ENCODE measurements at places on chromosomes 2 and 18. TPM values are rescaled to one million over a fixed set of nuclear protein-coding genes. Genes with fewer than 3 reads are reported as not detected.

CAPN13 gene
- 0.16 TPM for total RNA-seq

PCARE gene
- not detected for total RNA-seq

FHOD3 gene
- not detected for total RNA-seq

HTR2B gene
- total RNA-seq: 0.38 TPM

MAP4K4 gene
- 84.2 TPM for total RNA-seq

DNA sequence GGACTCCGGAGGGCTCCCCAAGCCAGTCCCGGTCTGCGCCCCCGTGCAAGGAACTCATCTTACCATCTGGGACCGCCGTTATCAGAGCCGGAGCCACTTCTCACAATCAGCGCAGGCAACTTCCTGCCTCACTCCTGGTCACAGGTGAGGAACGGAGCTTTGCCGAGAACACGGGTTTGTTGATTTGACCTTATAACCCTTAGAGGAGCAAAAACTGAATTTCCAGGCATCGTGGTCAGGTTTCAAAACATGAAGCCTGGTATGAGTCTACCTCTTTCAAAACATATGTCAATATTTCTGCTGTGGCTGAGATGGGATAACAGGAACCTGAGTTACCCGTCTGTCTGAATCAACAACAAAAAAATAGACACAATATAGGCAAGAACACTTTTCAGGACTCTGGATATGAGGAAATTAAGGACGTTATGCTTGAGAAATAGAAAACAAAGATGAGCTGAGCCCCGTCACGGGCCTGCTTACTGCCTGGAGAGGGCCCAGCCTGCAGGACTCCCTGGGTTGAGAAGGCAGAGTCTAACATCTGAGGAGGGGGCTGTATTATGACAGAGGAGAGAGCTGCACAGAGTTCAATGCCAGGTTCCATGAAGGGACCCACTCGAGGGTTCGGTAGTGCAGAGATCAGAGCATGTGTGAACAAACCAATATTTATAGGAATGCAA lies 148.7 kb downstream of the NDUFA10 start:
- no peak for DNase-seq

- DNase-seq: no peak
Observed at GRCh38 chr2:219636144-219636915, 8.9 kb downstream of the SLC4A3 start.

GRCh38 chr2:102142829-102143449 lies 393 bp downstream of the IL1R1 start:
- DNase-seq: no peak

- no peak for DNase-seq
Observed at GRCh38 chr2:168694866-168695265, 107.6 kb upstream of the NOSTRIN start.

GRCh38 chr2:121263996-121264715 lies 20.8 kb downstream of the TFCP2L1 start:
- no peak for DNase-seq

DNA sequence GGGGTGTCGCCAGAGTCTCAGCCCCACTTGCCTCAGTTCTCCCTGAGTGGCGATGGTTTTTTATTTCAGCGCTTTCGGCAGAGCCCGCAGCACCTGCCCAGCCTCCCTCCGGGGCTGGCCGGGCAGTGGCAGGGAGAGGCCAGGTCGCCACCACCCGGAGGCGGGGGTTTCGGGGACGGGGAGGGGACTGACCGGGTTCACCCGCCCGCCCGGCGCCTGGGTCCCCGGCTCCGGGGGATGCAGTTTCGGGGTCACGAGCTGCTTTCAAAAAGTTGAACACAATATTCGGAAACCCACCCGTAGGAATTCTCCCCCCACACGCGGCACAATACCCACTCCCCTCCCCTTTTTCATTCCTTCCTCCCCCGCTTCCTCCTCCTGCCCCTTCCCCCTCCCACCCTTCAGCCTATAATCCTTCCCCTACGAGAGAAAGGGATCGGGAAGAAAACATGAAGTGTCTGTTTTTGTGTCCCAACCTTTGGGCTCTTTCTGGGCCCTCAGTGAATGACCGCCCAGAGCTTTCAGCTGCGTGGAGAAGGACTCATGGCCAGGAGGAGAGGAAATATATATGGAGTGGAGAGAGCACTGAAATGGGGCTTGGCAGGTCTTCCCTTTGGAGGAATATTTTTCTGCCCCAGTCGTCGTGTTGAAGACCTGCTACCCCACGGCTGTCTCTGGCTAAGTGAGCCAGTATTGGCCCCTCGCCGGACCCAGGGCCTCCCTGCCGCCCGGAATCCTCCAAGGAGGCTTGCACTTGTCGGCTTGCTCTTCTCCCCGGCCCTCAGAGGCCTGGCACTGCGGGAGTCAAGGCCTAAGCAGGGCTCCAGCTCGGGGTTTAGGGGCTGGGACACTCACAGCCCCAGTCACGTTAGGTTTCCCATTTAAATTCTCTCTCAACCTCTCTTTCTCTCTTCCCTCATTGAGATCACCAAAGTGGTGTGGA lies 2.1 kb upstream of the SIX3 start:
- no peak for DNase-seq

DNA sequence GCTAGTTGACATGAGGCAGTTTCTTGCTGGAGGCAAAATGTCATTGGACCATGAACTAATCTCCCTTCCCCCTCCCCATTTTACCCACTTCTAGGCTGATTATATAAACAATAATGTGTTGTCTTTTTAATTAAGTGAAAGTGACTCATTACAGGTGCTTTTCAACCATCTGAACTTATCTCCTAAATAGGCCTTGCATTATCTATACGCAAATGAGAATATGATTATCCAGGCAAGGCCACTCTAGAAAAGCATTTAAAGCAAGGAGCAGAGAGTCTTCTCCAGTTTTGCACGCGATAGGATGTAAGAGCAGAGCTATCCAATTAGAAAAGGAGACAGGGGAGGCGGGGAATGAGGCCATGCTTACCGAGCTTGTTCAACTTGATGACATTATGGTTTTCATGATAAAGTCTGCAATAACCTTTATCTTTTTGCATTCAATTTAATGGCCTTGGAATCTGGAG lies 286.1 kb upstream of the SIX3 start:
- no peak for DNase-seq

- DNase-seq: no peak
Observed at GRCh38 chr2:181656450-181657291, at the start of gene CERKL. Gene CERKL (minus strand): TSS chr2:181657105. CDS start chr2:181657006, 99 bp downstream.

Measured in T-cell (primary cell).